Activated CD8-positive, alpha-beta memory T cell treated with anti-CD3 and anti-CD28 coated beads, Interleukin-2, amount 10 ng/mL, durations not matched to agents 7 days and 5 days (primary cell): ENCODE measurements at places on chromosomes 1 and 21. TPM values are rescaled to one million over a fixed set of nuclear protein-coding genes. Genes with fewer than 3 reads are reported as not detected.

C1orf185 gene
- total RNA-seq = not detected

OR2L5 gene
- not detected for total RNA-seq

SYT6 gene
- total RNA-seq = not detected

DDI2 gene
- total RNA-seq = 24.0 TPM

DNA sequence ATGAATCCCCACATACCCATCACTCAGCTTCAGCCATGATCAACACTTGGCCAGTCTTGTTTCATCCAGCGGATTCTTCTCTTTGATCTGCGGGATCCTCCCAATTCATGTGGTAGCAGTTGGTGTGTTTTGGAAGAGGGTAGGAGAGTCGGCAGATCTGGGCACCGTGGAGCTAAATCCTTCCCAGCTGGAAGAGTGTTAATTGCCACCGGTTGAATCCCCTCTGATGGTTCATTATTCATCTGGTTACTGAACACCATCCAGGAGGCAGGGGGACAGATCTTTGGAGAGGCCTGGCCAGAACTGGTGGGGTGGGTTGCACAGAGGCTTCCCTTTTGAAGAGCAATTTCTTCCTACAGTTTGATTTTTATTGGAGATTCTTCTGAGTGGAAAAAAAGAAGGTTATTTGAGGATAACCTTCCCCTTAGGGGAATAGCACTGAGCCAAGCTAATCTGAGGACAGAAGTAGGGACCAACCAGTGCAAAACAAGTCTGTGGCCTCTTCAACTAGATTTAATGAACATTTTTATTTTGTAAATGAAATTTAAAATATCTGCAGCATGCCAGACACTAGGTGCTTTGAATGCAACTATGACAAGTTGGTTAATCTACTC lies 8.1 kb downstream of the NFASC start:
- H3K36me3 ChIP-seq = no peaks in the 10 kb centered on the region
- peaks cover 28% of the 10 kb centered on the region for H3K27me3 ChIP-seq
- no peak overlapping the region for H3K4me3 ChIP-seq

GRCh38 chr21:36059823-36060158 lies 535 bp downstream of the SETD4 start:
- peak; percentile 54 for DNase-seq
- peak overlapping the region; percentile 93 for H3K27ac ChIP-seq
- H3K4me1 ChIP-seq = peaks cover 31% of the 10 kb centered on the region
- peak overlapping the region; percentile 91 for H3K4me3 ChIP-seq
- no peaks in the 10 kb centered on the region for H3K27me3 ChIP-seq
- peaks cover 28% of the 10 kb centered on the region for H3K36me3 ChIP-seq

- H3K27me3 ChIP-seq = peaks cover 45% of the 10 kb centered on the region
- no peak overlapping the region for H3K27ac ChIP-seq
- peaks cover 2% of the 10 kb centered on the region for H3K4me1 ChIP-seq
These were observed 502 bp downstream of the VANGL2 start for GRCh38 chr1:160400646-160401486.

GRCh38 chr1:191460234-191460633 lies 698.0 kb upstream of the RGS18 start:
- no peak overlapping the region for H3K4me3 ChIP-seq
- no peak overlapping the region for H3K27ac ChIP-seq
- H3K27me3 ChIP-seq = no peaks in the 10 kb centered on the region
- no peak for DNase-seq
- H3K4me1 ChIP-seq = no peaks in the 10 kb centered on the region

GRCh38 chr1:248009681-248010080 lies 3.8 kb upstream of the OR2L5 start:
- no peak for DNase-seq
- no peak overlapping the region for H3K4me3 ChIP-seq
- no peaks in the 10 kb centered on the region for H3K36me3 ChIP-seq
- no peaks in the 10 kb centered on the region for H3K4me1 ChIP-seq
- H3K27me3 ChIP-seq = no peaks in the 10 kb centered on the region

- no peak for DNase-seq
- H3K36me3 ChIP-seq = no peaks in the 10 kb centered on the region
- H3K4me1 ChIP-seq = peaks cover 9% of the 10 kb centered on the region
- no peak overlapping the region for H3K4me3 ChIP-seq
- peaks cover 79% of the 10 kb centered on the region for H3K27me3 ChIP-seq
- H3K27ac ChIP-seq = no peak overlapping the region
These were observed 2.0 kb downstream of the INAVA start for GRCh38 chr1:200896531-200897196.

DNA sequence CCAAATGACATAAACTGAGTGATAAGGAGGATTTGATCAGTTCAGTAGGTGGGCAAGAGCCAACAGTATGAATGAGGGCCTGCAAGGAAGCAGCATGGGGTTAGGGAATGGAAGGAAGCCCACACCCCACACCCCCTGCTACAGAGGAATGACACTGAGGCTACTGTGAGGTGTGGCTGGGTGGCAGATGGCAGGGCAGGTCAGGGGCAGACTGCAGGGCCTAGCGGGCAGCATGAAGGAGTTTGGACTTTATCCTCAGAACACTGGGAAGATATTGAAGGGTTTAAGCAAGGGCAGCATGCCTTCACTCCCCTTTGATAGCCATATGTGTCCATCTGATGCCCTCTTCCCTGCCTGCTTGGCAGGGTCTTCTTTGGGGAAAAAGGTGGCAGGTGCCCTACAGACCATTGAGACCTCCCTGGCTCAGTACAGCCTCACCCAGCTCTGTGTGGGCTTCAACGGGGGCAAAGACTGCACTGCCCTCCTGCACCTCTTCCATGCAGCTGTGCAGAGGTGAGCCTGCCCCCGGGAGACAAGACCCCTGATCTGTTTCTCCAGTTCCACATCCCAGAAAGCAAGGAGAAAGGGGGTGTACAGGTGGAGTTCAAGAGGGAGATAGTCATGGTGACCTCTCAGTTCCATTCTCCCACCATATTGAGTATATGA lies 4.1 kb upstream of the LENEP start:
- peaks cover 20% of the 10 kb centered on the region for H3K36me3 ChIP-seq
- H3K27ac ChIP-seq = no peak overlapping the region
- DNase-seq = no peak
- H3K4me3 ChIP-seq = no peak overlapping the region

GRCh38 chr1:186476264-186477040 lies 15.5 kb upstream of the PDC start:
- H3K4me1 ChIP-seq = no peaks in the 10 kb centered on the region
- no peak for DNase-seq
- H3K4me3 ChIP-seq = no peak overlapping the region
- H3K36me3 ChIP-seq = no peaks in the 10 kb centered on the region
- H3K27me3 ChIP-seq = no peaks in the 10 kb centered on the region
- H3K27ac ChIP-seq = no peak overlapping the region
